ENCODE measurements at places on chromosomes 7 and 10.

DNA sequence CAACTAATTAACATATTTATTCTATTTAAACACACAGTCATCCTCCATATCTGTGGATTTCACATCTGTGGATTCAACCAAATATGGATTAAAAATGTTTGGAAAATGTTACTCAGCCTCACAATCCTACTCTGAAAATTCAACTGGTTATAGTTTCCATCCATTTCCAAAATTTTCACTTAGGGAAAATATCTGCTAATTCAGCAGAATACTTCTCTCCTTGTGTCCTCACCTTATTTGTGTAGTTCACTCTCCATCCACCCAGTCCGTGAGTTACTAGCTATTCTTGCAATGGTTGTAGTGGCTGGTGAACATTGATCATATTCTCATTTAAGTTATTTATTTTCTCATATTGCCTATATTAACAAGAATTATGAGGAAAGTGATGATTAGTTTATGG is 77.6 kb upstream of the PRKCQ start:
- DNase-seq: no peak

DNA sequence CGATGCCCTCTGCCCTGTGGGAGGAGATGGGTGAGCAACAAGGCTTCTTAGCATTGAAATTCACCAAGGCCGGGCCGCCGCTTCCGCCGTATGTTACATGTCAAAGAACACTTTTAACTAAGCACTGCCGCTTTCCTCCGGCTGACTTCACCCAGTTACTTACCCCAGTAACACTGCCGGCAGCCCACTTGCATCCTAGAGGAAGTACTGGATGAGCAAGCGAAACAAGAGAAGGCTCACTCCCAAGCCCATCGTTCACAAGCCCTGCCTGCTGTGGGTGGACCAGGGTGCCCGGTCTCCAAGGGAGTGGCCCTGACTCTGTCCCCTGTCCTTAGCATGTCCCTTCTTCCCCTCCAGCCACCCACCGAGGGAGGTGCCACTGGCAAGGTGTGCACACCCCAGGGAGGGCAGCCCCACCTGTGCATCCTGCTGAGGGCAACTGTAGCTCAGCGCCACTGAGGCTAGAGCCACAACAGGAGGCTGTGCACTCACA is 73.1 kb upstream of the EBF3 start:
- no peak for DNase-seq

DNA sequence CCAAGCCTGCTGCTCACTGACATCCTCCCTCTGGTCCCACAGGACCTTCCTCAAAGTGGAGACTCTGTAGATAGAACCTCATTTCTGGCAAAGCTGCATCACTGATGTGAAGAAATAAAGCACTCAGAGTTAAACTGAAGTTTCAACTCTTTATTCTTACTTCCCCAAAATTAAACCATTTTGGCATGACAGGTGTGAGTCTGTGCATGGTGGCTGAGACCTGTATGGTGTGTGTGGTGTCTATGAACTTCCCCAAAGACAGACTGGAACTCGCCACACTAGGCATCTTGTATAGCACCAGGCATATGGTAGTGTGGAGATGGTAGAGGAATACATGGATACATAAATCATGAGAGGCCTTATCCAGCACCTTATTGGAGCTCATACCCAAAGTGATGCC is 6.6 kb upstream of the WDFY4 start:
- no peak for DNase-seq

- DNase-seq: no peak
These were observed 1.3 kb upstream of the TNRC18 start for GRCh38 chr7:5424749-5425506.

DNA sequence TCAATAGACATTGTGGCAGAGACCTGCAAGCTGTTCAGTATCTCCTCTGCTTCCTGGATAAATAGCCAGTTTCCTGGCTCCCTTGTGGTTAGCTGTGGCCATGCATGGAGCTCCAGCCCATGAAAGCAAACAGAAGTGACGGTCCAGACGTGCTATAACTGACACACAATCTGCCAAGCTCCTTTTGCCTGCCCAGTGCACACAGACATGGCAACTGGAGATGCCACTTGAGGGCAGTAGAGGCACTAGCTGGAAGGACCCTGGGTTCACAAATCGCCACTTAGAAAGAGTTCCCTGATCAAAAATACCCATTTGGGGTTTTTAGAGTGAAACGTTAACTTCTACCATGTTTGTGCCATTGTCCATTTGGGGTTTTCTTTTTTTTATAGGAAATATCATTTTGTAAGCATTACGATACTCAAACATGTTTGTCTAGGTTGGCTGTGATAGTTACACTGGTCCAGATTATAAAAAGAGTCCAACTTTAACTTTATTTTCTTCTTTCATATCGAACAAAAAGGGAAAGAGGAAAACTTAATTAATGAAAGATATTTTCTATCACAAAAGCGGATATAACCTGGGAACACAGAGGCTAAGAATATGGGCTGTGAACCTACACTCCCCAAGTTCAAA is 31.3 kb downstream of the KIN start:
- DNase-seq: peak; percentile 1

DNA sequence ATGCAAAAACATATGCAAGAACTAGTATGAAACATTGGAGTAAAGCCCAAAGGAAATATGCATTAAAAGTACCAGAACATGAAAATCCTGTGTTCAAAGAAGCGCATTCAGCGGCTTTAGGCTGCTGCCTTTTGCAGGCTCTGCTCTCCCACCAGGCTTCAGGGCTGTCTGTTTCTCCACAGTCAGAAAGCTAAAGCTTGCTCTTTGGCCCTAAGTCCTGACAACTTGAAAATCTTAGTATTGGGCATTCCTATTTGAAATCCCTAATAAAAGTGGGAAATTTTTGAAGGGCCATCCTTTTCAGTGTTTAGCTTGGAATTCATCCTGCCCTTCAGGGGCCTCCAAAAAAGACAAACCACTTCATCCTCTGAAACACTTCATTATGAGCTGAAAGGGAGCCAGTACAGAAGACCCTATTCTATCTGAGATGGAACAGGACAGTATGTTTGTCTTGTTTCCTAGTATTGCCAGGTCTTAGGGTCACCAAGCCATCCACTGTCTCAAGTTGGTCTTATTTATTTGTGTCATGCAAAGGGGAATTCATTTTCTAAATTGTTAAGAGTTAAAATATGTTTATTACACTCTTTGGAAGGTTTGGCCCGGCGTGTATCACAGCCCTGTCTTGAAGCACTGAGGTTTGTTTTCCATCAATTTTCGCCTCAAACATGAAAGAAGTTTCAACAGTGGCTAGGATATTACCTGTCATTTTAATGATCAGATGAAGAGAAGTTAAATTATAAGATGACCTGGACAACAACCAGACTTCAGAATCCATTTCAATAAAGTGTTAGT is 326.3 kb upstream of the BMPER start:
- DNase-seq: no peak

DNA sequence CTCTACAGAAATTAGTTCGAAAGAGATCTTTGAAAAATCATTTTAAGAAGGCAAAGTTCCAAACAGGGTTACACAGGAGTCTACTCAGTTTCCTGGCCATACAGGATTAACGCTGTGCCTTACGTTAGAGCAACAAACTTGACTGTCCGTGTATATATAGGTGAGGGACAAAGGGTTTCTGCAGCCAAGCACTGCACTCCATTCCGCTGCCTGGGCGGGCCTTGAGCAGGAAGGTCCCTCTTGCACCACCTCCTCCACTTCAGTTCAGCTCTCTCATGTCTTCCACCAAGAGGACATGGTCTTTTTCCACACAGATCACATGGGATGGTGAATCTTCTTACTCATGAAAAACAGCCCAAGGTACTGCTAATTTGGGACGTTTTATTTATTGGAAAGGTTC is 43.2 kb downstream of the MCMBP start:
- no peak for DNase-seq

GRCh38 chr10:110793886-110794285 is 77.8 kb upstream of the PDCD4 start:
- DNase-seq: no peak

Data from activated CD4-positive, alpha-beta T cell treated with anti-CD3 and anti-CD28 coated beads, Interleukin-2, amount 50 U/mL, for 4 hours (primary cell).